ENCODE measurements at places on chromosomes 4 and X.

DNA sequence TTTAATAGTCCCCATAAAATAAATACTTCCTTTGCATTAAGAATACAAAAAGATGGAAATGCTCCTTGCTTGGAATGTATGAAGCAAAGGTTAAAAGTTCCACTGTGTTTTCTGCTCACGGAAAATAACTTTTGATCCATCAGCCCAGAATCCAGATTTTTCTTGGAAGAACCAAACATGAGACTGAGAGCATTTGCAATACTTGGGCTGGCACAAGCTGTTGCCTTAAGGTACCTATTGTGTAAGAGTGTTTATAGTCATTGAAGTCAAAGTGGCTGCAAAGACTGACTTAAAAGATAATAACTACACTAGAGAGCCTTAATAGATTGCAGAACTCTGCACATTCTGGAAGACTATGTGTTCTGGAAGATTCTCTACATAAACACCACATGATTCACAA lies 281.4 kb downstream of the RAB28 start:
- DNase-seq = no peak

- peak; percentile 23 for DNase-seq
Measured at GRCh38 chrX:77087529-77088169, 359.5 kb upstream of the FGF16 start.

GRCh38 chrX:115581759-115582615 lies 21.0 kb downstream of the PLS3 start:
- DNase-seq = no peak

- DNase-seq = no peak
Measured at GRCh38 chr4:139808808-139809756, 143.5 kb downstream of the MGST2 start.

DNA sequence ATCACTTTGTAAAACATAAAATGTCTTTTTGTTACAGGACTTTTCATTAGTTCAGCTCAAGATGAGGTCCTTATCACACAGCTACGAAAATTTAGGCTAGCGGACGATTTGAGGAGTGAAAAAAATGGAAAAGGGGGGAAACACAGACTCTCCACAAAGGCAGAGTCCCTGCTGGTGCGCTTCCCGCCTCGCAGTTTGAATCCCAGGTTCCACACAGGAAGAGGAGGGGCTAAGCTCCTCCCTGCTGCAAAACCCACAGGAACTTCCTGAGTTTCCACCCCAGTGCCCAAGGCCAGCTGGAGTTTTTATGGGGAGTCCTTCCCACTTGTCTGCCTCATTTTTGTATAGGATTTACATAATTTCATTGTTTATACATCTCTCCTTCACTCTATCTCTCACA lies 11.2 kb downstream of the ADAM29 start:
- no peak for DNase-seq

DNA sequence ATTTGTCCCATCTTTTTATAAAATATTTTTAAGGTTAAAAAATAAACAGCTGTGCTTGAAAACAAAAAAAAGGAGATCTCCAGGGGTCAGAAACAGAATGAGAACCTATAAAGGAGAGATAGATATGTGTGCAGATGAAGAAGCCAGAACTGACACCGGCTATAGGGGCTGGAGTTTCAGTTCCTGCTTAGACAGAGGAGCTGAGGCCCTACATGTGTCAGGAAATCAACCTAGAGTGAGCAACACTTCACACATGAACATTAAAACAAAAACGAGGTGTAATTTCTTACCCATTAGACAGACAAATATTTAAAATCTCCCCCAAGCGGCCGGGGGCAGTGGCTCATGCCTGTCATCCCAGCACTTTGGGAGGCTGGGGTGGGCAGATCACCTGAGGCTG lies 17.8 kb upstream of the HUWE1 start:
- no peak for DNase-seq

DNA sequence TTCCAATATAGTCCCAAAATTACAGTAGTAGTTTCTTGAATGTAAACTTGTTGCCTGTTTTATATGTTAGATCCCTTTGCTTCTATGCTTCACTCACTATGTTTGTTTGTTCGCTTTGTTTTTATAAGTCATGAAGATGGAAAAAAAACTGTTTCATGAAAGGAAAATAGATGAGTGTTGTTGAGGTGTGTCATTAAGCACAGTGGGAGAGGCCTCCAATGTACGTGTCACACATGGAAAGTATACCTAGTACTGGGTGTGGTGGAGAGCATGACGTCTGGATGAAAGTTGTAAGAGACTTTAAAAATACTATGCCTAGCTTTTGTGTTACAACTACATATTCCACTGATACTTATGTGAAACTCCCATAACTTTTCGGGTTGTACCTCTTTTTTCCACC lies 28.4 kb downstream of the PLS3 start:
- no peak for DNase-seq

GRCh38 chrX:2717312-2717711 lies 26.2 kb downstream of the CD99 start:
- no peak for DNase-seq

GRCh38 chr4:118326585-118326984 lies 26.2 kb downstream of the PRSS12 start:
- no peak for DNase-seq

All from foreskin keratinocyte (primary cell).